ENCODE measurements at places on chromosomes 2 and 18. TPM values are rescaled to one million over a fixed set of nuclear protein-coding genes. Genes with fewer than 3 reads are reported as not detected.

The EMX1 gene
- not detected for total RNA-seq

The CCDC150 gene
- 8.4 TPM for total RNA-seq

The TACR1 gene
- total RNA-seq: not detected

The RBM44 gene
- total RNA-seq: 1.1 TPM

The COLEC11 gene
- 0.77 TPM for total RNA-seq

The KCNE4 gene
- not detected for total RNA-seq

The MTA3 gene
- 36.2 TPM for total RNA-seq

The SLC11A1 gene
- 1.6 TPM for total RNA-seq

The ASPRV1 gene
- 1.2 TPM for total RNA-seq

The PLGLB2 gene
- 2.4 TPM for total RNA-seq

The C2orf80 gene
- not detected for total RNA-seq

The EFEMP1 gene
- total RNA-seq: not detected

The ERCC3 gene
- total RNA-seq: 64.8 TPM

The HRH4 gene
- total RNA-seq: 0.22 TPM

Data from activated naive CD8-positive, alpha-beta T cell treated with anti-CD3 and anti-CD28 coated beads, Interleukin-2, amount 10 ng/mL, durations not matched to agents 7 days and 5 days (primary cell).